ENCODE measurements at places on chromosomes 1 and 21.
A peak's percentile ranks its signal among the peaks of the same experiment; 100 is the strongest.

GRCh38 chr1:20151906-20152598 lies 12.9 kb downstream of the PLA2G2F start:
- peak; percentile 77 for DNase-seq

- DNase-seq = no peak
These were observed 623.2 kb downstream of the LMO4 start for GRCh38 chr1:87951852-87952251.

DNA sequence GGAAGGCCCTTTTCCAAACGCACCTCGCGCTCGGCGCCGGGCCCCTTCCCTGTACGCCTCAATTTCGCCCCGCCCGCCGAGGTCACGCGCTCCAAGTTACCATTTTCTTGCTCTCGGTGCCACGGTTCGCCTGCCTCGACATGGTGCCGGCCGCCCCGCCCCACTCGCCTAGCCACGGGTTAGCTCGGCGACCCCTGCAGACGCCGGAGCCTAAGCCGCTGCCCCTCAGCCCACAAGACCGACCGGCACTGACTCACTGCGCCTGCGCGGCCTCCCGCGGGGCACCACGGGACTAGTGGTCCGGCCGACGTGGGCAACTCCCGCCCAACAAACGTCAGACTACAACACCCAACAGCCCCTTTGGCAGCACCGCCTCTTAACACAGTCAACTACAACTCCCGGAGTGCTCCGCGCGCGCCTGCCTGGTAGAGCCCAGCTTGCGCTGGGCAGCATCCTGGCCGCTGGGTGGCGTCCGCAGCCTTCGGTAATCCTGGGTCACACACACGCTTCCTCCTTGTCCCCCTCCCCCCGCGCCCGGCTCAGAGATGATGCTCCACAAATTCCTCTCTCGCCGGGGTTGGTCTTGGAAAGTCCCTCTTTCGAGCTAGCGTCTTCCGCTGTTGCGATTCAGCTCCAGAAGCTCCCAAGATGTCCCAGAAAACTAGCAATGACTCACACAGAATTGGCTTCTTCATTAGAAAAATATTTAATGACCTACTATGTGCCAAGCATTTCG lies at the start of gene TRAPPC3:
Gene TRAPPC3 (minus strand): TSS at position 250 of the 736 bp plus-strand sequence. CDS start 108 bp downstream, at position 142.
- DNase-seq = peak; percentile 97

GRCh38 chr1:177432897-177433296 lies 262.1 kb downstream of the BRINP2 start:
- peak; percentile 22 for DNase-seq

DNA sequence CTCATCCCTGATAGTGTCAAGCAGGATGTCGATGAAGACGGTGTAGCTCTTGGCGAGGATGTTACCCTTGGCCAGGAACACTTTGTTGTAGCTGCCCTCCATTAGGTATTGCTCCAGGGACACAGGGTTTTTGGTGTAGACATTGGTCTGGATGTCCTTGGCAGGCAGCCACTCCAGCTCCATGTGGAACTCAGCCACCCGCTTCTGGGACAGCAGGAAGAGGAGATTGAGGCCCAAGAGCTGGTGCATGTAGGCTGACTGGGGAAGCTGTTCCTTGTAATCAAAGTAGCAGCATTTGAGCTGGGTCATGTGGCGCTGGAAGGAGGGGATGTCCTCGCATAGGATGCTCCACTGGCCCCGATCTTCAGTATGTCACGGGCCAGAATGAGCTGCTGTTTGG lies 9.5 kb downstream of the IL6R start:
- DNase-seq = no peak
